ENCODE measurements at places on chromosomes 3 and 15.
A peak's percentile ranks its signal among the peaks of the same experiment; 100 is the strongest.

- DNase-seq: no peak
These were observed 562 bp downstream of the CGGBP1 start for GRCh38 chr3:88058306-88058580.

DNA sequence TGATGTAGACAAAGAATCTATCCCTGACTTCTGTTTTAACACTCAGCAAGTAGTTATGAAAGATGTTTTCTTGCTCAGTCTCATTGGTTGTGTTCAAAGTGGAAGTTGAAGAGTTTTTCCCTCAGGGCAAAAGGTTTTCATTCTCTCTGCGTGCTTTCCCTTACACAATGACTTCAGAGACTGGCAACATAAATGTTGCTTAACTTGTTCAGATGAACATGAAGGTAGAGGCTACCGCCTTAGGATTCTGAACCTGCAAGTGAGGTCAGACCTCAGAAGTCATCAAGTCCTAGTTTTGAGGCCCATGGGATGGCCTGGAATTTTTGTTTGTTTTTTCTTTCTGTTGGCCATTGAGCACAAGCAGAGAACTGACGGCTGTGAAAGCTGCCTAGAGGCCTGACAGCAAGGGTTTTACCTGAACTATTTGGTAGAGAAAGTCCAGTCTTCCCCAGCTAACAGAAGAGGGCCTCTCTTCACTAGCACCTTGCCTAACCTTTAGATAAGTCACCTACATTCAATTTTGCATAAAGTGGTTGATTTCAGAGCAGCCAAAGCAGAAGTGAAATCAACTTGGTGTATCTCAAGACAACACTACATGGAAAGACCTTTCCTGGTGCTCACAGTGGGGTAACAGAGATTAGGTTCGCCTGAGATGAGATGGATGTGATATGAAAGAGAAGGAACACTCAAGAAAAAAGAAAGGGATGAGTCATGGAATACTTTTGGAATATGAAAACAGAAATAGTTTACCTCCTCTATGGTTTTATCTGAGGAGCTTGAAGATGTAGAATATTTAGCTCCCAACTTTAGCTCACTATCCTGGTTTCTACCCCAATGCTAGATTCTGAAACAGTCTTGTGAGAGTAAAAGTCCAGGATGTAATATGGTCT, 53.6 kb upstream of the AP4E1 start:
- peak; percentile 50 for DNase-seq

DNA sequence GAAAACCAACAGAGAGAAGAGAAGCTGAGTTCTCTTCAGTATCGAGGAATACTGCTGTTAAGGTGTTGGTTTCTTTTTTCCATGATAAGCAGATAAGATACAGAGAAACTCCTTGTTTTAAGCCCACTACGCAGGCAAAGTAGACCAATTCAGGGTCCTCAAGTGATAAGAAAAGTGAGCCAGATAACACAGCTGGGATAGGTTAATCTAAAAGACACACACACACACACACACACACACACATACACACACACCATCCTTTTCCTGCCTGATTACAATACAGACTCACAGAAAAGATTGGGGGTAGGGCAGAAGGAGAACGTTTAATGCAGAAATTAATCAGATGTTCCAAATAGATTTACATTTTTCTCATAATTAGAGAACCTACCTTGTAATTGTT, 6.5 kb upstream of the PHLDB2 start:
- no peak for DNase-seq

DNA sequence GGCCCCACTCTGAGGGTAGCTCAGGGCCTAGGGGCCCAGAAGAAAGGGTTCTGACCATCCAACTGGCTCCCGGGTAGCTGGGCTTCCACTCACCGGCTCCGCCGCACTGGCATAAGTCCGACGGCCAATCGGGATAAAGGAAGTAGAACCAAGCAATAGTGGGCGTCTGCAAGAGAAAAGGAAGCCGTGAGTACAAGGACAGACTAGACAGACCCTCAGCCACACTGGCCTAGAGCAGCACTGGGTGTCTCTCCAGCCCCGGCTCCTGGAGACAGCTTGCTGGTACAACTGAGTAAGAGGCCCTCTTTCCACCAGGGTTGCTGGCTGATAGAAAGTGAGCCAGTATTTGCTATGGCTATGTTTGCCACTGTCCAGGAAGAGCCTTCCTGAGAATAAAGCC, 22.4 kb downstream of the BDH1 start:
- no peak for DNase-seq

Measured in GM13977 (cell line).